ENCODE measurements at places on chromosomes 1 and 21. TPM values are rescaled to one million over a fixed set of nuclear protein-coding genes. Genes with fewer than 3 reads are reported as not detected.

The SLC45A3 gene
- total RNA-seq, result 0.27 TPM

The BSND gene
- total RNA-seq, result not detected

The UQCRHL gene
- 1.4 TPM for total RNA-seq

The CADM3 gene
- not detected for total RNA-seq

The ERRFI1 gene
- 0.66 TPM for total RNA-seq

The KCNE2 gene
- not detected for total RNA-seq

The COQ8A gene
- total RNA-seq, result 32.7 TPM

The PLK3 gene
- total RNA-seq, result 93.2 TPM

The UMODL1 gene
- not detected for total RNA-seq

The OR2T35 gene
- not detected for total RNA-seq

The SLC26A9 gene
- total RNA-seq, result not detected

The HEATR1 gene
- total RNA-seq, result 53.2 TPM

The C1orf94 gene
- not detected for total RNA-seq

The S100B gene
- total RNA-seq, result 0.49 TPM

The ENSA gene
- 205 TPM for total RNA-seq

The SH3BGR gene
- total RNA-seq, result 1.2 TPM

The ERICH3 gene
- not detected for total RNA-seq

The SMIM12 gene
- 53.1 TPM for total RNA-seq

The LORICRIN gene
- not detected for total RNA-seq

The TSPAN1 gene
- 0.17 TPM for total RNA-seq

The OR2T27 gene
- not detected for total RNA-seq

The MLLT11 gene
- total RNA-seq, result 3.7 TPM

The JTB gene
- 146 TPM for total RNA-seq

Data from T-helper 1 cell treated with Interleukin-12 subunit alpha and Interleukin-12 subunit beta and Interleukin-4 antibody, amounts not matched to agents 30 ng/mL and 1 ng/mL, for 36 hours (primary cell).